GM04503 (cell line): ENCODE measurements at places on chromosomes 6 and 20.

DNA sequence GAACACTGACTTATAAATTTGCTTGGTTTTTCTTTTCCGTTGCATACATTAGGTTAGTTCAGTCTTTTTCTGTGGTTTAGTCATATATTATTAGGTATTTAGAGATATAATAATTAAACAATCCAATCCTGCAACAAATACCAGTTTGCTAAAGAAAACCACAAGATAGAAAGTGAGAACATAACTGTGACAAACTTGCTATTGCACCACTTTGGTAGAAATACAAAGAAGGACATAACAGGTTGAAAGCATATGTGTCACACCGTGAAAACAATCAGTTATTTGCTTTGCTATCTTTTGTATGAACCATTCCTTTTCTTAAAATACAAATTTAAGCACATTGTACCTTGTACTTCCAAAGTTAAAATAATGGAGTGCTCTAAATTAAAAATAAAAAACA, 42.0 kb upstream of the KCNQ5 start:
- DNase-seq = peak; percentile 6

DNA sequence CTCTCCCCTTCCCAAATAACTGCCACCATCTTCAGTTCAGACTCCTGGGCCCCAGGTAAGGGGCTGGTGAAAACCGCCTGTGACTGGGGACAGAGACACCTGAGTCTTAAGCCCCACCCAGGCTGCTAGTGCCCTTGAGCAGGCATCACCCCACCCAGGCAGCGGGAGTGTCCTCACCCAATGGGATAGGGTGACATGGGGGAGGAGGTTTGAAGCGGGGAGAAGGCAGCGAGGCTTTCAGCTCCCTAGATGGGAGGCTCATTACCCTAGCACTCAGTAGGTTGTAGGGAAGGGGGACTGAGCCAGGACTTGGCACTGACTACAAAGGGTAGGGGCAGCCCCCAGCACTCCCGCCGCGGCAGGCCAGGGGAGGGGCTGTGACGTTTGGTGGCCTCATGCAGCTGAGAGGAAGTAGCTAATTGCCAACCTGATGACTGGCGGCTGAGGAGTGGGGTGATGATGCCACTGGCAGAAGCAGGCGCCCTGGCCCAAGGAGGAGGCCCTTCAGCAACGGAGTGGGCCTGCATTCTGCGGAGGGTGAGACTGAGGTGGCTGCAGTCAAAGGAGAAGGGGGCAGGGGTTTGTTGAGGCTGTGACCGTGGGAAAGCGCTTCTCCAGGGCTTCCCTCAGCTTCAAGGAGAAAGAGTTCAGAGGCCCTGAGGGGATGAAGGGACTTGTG, 126.9 kb downstream of the MRPL14 start:
- no peak for DNase-seq

DNA sequence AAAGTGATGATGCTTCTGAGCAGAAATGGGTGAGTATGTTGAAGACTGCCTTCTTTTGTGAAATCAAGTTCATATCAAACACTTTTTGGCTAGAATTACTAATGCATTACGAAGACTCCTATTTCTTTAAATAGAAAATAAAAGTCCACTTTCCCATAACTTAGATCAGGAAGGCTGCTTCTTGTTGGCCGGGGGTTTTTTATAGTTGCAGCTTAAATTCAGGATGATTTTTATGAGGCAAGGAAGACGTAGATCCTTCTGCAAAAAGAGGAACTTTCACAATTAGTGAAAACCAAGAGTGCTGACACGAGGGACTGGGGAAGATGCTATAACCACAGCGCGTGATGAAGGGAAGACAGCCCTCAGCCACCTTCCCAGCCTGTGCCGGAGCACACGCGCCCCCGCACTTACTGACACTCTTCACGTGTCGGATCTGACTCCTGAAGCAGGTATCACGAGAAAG, 206.1 kb upstream of the PRDM1 start:
- no peak for DNase-seq

GRCh38 chr6:10746915-10747250, 722 bp upstream of the TMEM14B start:
- no peak for DNase-seq

GRCh38 chr6:42367353-42368011, 84.2 kb downstream of the TRERF1 start:
- peak; percentile 27 for DNase-seq

- no peak for DNase-seq
Observed at GRCh38 chr6:108960601-108961000, 112.4 kb downstream of the ARMC2 start.

- DNase-seq = no peak
Observed at GRCh38 chr6:155412335-155412734, 43.3 kb downstream of the NOX3 start.
